ENCODE measurements at places on chromosomes 2 and 18.

DNA sequence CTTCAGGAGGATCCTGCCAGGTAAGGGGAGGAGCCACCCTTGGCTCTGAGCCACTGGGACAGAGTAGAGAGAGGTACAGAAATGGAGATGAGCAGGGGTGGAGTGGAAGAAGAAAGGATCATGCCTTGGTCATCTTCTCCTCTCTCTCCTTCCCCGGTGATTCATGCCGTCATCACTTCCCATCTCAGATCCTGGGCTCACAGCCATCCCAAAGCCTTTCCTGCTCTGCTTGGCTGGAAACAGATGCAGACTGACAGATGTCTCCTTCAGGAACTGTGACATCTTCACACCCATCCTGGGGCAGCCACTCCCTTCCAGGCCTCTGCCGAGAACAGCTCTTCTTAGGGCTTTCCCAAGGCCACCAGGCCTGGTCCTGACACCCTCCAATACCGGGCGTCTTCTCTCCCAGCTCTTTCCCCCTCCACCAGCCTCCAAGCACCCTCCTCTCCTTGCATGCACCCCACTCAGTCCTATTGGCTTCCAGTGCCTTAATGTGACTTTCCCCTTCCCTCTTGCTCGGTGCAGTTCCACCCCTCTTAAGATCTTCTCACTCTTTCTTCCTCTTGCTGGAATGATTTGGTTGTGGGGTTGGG lies 58.3 kb upstream of the TNP1 start:
- no peak for DNase-seq

GRCh38 chr2:60855989-60856669 lies 25.2 kb upstream of the REL start:
- DNase-seq, result no peak

- no peak for DNase-seq
Observed at GRCh38 chr2:156147594-156148330, 184.8 kb downstream of the NR4A2 start.

DNA sequence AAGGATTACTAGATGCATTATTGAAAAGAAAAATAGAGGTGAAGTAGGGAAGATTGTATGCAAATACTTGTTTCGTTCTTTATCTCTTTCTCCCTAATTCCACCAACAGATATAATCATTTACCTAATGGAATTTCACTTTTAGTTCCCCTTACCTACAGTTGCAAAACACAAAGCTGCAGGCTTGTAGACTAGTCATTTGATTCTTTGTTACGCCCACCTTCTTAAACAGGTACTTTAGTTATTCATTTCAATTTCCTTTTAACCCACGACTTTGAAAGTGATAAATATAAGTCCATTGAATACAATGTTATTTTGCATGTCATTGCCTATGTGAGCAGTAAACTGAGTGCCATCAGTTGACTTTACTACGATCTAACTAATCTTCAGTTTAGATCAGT lies 3.9 kb upstream of the HRH4 start:
- DNase-seq, result no peak

DNA sequence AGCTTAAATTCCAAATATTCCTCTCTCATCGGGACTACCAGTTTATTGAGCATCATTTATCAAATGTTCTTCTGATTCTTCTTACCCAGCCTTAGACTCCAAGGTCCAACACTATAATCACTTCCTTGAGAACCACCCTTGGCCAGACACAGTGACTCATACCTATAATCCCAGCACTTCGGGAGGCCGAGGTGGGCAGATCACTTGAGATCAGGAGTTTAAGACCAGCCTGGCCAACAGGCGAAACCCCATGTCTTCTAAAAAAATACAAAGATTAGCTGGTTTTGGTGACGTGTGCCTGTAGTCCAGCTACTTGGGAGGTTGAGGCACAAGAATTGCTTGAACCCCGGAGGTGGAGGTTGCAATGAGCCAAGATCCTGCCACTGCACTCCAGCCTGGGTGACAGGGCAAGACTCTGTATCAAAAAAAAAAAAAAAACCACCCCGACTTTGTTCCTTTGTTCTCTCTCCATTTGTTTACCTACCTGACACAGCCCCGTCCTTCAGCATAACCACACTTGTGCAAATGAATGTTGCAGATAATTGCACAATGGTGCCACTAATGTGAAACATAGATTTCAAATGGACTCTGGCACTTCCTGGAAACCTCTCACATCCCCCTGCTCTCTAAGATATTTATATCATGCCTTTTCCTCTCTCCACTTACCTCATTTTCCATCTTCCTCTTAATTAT lies 38.9 kb upstream of the LPIN2 start:
- no peak for DNase-seq

GRCh38 chr2:206392118-206392517 lies 51.2 kb upstream of the ADAM23 start:
- peak; percentile 46 for DNase-seq

DNA sequence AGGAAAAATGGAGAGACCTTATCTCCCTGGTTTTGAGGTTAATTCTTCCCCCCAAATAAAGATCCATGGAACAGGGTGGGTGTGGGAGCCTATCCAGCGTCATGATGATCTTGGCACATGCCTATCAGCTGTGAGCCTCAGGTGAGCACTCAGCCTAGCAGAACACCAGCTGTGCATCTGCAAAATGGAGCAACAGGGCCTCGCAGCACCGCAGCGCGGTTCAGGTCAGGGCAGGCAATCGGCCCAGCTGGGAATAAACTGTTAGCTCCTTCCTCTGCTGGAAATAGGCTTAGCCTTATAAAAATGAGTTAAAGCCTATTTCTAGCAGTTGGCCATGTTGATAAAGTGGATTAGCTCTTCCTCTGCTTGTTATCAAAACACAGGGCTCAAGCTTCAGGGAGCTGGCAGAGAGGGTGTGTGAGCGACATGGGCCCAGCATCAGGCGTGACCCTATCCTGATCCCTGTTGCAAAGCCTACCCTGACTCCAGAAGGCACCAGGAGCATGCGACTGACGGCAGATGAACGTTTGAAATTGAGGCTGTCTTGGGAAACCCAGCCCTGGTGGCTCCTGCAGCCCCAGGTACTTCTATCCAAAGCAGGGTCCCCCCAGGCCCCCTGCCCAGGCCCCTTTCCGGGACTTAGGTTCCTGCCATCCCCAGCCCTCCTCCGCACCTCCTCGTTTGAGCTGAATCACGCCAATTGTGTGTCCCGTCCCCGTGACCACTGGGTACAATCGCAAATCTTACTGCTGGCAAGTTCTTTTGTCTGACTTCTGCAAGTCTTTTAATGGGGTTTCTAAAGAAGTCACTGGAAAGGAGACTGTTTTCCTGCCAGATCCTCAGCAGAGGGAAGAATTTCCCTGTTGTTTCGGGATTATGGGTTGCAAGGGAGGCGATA lies 35.4 kb downstream of the ARHGEF4 start:
- DNase-seq, result no peak

- no peak for DNase-seq
Observed at GRCh38 chr2:240638512-240639160, 13.4 kb downstream of the GPR35 start.

GRCh38 chr2:195600778-195601177 lies 56.2 kb upstream of the SLC39A10 start:
- no peak for DNase-seq

GRCh38 chr18:75035928-75036327 lies 173.0 kb downstream of the PTGR3 start:
- no peak for DNase-seq

DNA sequence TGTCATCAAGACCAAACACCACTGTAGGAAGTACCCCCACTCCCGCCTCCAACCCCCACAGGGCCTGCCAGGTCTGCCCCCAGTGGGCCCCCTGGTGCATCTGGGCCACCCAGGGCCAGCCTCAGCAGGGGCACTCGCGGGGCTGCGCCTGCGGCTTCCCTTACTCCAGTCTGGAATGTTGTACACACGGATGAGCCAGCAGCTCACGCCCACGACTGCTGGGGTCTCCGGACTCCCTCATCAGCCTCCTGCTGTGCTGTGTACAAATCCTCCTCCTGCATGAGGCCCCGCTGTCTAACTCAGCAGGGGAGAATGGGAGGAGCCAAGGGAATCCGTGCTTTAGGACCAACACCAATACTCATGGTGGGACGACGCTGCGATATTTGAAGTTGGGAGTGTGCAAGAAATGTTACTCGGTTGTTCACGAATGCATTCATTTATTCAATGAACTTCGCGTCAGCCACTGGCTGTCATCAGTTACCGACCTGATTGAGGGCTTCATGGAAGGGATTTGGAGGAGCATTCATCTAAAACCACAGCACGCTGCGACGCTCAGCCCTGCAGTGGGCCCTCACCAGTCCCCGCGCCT lies 654 bp upstream of the ASB1 start:
- no peak for DNase-seq

- DNase-seq, result no peak
Observed at GRCh38 chr2:212427638-212428037, 111.0 kb downstream of the ERBB4 start.

DNA sequence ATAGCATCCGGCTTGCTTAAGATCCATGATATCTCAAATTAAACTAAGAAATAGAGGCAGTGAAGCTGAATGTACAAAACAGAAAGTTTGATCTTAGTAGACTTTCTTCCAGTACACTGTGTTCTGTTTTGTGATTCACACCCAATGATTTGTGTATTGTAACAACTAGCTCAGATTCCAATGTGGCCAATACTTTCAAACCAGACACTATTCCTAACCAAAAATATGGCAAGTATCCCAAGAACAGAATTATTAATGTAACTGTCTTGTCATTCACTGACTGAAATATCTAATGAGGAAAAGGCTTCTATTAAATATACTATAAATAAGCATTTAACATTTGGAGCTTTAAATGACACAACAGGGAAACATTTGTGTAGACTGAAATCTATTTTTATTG lies 299.1 kb downstream of the NRXN1 start:
- no peak for DNase-seq

Measured in activated CD4-positive, alpha-beta T cell treated with anti-CD3 and anti-CD28 coated beads, Interleukin-2, amount 50 U/mL, for 48 hours (primary cell).